Stimulated activated naive CD4-positive, alpha-beta T cell (primary cell): ENCODE measurements at places on chromosomes 3 and 15.

GRCh38 chr3:48621461-48621869, at the start of gene TMEM89:
TSS of gene TMEM89 (minus strand) at chr3:48621769. CDS start at chr3:48621756, 13 bp downstream.
- no peak for DNase-seq

GRCh38 chr3:72436863-72437592, 411.2 kb downstream of the SHQ1 start:
- no peak for DNase-seq

DNA sequence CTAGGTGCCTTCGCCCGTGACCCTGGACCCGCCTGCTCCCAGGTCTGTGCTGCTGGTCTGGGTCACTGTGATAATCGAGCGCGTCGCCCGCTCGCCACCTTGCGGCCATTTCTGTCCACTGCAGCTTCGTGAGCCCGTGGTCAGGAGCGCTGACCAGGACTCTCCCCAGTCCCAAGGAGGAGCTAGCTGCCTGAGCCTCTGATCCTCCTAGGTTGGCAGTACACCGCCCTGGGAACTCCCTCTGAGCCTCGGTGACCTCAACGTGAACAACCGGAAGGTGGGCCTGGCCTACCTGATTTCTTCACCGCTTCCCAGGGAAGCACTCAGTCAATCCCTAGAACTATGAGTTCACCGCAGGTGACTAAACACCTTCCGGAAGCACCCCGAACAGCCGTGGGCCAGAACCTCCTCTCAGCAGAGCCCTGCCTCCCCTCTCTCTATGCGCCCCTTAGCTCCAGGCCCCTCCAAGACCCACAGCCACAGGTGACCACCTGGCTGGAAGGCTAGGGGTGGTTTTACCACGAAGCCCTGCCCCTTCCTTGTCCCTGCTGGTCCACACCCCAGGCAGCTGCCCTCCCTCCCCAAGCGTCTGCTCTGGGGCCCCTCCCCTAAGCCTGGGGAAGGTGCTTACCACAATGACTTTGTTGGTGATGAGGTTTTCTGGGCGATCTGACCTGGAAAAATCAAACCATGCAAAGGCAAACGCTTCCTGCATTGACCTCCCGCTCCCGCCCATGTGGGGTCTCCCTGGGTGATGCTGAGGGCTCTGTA, 9.7 kb downstream of the PLA2G4D start:
- DNase-seq: peak; percentile 9

- DNase-seq: no peak
These were observed 117.9 kb downstream of the SCAPER start for GRCh38 chr15:76787273-76787672.

DNA sequence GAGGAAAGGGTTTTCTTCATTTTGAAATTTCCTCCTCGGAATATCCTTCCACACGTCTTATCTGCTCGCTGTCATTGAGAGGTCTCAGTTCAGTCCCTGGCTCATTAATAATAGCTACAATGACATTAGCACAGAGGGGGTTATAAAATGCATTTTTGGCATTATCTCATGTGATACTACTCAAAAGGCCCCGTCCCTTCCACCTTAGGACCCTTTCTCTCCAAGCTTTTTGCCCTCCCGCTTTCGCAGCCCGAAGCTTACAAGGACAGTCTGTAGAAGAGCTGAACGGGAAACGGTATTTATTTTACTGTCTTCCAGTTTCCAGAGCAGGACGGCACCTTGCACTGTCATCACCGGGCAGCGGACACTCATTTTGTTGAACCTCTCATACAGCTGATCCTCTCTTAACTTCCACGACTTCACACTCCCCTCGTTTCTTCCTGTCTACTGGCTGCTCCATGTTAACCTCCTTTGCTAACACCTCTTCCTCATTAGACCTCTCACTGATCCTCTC, 5.6 kb upstream of the PLEKHO2 start:
- DNase-seq: no peak

DNA sequence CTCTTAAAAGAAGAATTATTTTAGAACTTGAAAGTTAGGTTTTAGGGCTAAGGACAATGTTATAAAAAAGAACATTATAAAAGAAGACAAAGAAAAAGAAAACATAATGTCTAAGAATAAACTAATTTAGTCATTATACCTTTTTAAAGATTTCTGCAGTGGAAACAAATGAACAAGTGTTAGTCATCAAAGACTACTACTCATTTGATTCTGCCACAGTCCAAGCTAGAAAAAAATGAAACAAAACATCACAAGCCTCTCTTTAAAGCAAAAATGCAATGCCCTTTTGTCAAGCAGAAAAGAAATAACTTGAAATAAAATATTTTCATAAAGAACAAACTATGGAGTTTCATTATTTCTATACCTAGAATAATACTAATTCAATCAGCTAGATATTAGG, 102.0 kb downstream of the TBC1D5 start:
- DNase-seq: no peak

GRCh38 chr3:94009608-94010007, 18.8 kb downstream of the STX19 start:
- no peak for DNase-seq

GRCh38 chr15:61003437-61004218, 225.5 kb downstream of the RORA start:
- no peak for DNase-seq

- no peak for DNase-seq
These were observed 223.7 kb upstream of the NANOGP8 start for GRCh38 chr15:35308802-35309201.

GRCh38 chr3:183766745-183767606, 58.4 kb downstream of the MAP6D1 start:
- peak; percentile 71 for DNase-seq

GRCh38 chr3:33047842-33048834, 48.8 kb downstream of the GLB1 start:
- DNase-seq: peak; percentile 85
